ENCODE measurements at places on chromosomes 6 and 20.

DNA sequence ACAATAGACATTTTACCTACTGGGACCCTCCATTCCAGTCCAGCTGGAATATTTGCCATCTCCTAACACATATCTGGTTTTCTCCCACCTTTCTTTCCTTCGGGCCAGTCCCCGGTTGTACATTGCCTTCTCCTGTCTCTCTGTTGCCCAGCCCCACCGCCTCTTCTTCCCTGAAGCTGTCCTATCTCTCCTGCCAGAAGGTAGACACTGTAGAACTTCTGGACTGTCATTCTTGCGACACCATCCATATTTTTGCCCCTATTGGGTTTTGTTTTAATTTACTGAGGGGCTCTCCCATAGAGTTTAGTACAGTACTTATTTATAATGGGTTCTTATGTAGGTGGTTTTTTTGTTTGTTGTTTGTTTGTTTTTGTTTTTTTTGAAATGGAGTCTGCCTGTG lies 4.9 kb downstream of the PTK7 start:
- no peak for DNase-seq

- DNase-seq: no peak
Measured at GRCh38 chr6:72560721-72561593, 60.9 kb upstream of the KCNQ5 start.

DNA sequence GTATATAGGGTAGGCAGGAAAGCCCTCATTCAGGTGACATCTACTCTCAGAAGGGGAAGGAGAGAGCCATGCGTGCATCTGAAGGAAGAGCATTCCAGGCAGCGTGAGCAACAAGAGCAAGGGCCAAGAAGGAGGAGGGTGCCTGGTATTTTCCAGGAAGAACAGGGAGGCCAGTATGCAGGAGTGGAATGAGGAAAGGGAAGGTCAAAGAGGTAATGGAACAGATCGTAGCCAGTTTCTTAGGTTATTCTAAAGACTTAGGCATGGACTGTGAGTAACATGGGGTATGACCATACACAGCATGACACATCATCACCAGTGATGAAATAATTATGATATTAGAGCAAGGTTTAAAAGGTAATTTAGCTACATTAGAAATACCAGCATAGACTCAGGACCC lies 24.1 kb downstream of the ALDH8A1 start:
- no peak for DNase-seq

DNA sequence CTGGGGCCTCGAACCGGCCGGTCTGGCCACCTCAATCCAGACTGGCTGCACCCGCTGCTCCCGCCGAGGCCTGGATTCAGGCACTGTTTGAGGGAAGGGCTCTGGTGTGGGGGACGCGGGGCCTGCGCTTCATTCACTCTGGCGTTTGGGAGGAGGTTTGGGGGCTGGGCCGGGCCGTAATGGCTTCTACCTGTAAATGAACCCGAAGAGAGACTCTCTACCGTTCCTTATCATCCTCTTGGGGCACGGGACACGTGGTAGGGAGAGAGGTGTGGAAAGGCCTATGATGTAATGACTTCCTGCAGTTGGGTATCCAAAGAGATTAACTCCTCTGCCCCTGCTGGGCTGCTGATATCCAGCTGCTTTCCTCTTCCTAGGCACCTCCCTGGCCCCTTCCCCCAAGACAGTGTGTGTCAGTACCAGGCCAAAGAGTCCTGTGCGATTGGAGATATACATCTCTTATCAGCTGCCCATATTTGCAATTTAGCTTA lies 1.8 kb downstream of the FOXO3 start:
- DNase-seq: no peak

GRCh38 chr6:136178749-136179148 lies 71.4 kb downstream of the MTFR2 start:
- no peak for DNase-seq

DNA sequence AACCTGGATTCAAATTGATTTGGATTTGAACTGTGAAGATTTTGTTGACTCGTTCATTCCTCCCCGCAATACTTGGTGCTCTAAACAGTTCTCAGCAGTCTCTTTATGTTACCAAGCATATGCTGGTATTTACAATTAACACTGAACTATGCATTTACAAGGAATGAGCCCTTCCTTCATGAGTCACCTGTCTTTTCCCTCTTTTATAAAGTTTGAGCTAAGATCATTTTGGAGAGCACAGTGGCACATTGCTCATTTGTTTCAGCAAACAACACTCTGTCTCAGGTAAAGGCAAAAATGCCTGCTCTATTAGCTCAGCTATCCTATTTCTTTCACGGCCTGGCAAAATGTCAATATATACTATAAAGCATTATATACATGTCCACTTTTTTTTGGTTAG lies 285.4 kb downstream of the PHACTR1 start:
- no peak for DNase-seq

- DNase-seq: no peak
Measured at GRCh38 chr6:145279993-145280392, 455.3 kb downstream of the EPM2A start.

GRCh38 chr20:12949429-12949980 lies 59.3 kb upstream of the SPTLC3 start:
- DNase-seq: no peak

DNA sequence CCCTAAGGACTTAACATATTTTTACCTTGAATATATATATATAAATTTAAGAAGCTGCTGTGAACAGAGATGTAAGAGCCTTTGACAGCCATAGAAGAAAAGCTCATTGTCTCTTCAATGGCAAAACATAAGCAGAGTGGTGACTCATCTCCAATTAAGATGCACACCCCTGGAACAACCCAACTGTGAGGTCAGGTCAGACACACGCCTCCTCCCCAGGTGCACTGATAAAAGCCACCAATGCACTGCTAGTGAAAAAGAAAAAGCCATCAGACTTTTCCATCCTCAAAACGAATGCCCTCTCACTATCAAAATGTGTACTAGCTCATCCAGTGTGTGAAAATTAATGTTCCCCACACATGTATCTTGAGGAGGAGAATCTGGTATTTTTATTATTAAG lies 100.1 kb downstream of the SMLR1 start:
- DNase-seq: no peak

GRCh38 chr6:6001443-6001842 lies 5.3 kb downstream of the NRN1 start:
- DNase-seq: no peak

- DNase-seq: no peak
Measured at GRCh38 chr6:26570027-26570809, 26.5 kb upstream of the ABT1 start.

- DNase-seq: no peak
Measured at GRCh38 chr6:43334466-43335095, 26.0 kb upstream of the CRIP3 start.

All from cerebellar nuclear complex (tissue), 1 donor.